Stimulated activated CD4-positive, alpha-beta T cell treated with anti-CD3 and anti-CD28 coated beads, TNF-alpha, amount 100 ng/mL, for 1 hour (primary cell): ENCODE measurements at places on chromosomes 11 and 22.

GRCh38 chr11:46293641-46294103, 16.2 kb downstream of the CREB3L1 start:
- DNase-seq: no peak

DNA sequence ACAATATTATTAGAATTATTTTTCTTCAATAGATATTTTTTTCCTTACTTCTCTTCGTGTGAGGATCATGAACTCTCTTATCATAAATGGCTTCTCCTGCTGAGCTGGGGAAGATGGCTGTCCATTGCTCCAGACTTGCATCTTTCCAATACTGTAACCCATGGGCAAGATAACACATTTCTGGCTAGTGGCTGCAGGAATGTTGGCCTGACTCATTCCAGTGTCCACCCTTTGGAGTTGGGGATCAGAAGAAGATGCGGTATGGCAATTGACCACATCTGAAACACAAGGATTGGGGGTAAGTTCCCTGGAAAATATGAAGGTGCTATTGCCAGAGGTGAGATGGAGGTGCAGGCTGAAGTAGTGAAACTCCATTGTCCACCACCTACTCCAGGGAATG, 92.8 kb downstream of the FAR1 start:
- DNase-seq: no peak

DNA sequence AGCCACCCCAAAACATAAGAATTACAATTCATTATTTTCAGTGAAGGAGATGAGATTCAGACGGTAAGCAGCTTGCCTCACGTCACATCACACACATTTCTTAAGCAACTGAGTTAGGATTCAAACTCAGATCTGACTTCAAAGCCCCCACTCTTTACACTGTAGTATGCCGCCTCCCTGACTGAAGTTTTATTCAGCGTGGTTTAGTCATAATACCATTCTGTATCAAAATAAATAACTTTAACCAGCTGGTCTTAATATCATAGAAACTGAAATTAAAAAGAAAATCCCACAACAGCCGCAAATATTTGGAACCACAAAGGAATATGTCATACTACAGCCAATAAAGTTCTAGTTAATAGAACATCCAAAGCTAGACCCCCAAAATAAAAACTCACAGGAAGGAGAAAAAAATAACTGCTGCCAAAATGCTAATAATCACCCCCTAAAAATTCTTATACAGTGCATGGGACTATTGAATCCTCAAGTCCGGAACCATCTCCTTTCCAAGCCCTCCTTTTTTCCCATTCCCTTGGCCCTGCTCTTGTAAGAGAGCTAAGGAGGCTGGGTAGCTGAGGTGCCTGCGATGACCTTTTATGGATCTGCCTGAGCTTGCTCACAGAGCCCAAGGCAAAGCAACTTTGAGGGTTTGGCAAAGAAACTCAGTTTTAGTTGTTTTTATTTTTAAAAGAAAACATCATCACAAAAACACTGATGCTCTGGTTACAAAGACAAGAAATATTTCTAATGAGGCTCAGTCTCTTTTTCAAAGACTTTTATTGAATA, 334.5 kb downstream of the TTC28 start:
- DNase-seq: no peak

DNA sequence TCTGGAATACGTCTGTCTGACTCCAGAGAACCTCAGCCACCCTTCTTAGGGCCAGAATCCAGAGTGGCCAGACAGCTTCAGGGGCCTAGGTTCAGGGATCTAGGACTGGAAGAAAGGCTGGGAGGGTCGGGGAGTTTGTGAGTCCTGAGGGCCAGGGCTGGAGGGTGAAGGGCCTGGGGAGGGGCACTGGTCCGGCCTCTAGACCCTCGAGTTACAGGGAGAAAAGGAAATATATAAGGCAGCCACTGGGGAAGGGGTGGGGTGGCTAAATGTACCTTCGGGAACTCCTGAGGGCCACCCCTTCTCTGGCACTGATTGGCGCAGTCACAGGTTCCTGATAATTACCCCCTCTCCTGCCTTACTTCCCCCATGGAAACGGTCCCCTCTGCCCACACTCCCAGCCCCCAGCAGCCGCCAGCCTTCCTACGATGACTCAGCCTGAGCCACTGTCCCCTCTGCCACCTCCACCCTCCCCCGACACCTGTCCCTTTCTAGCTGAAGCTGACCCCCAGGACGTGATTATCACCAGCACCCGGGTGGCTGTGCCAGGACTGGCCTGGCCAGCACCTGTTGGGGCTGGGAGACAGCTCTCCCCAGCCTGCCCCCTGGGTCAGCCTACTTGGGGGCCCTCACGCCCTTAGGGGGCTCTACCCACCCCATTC, 26.4 kb downstream of the MB start:
- no peak for DNase-seq

- DNase-seq: no peak
Measured at GRCh38 chr11:86440305-86440716, 65.6 kb downstream of the CCDC81 start.

GRCh38 chr11:12050470-12051286, 42.3 kb upstream of the DKK3 start:
- DNase-seq: no peak

- DNase-seq: no peak
Measured at GRCh38 chr22:45310331-45310976, 720 bp downstream of the FAM118A start.

- no peak for DNase-seq
Measured at GRCh38 chr11:69003866-69004367, 9.1 kb downstream of the MRGPRF start.

GRCh38 chr11:3947061-3947460, 91.6 kb downstream of the STIM1 start:
- DNase-seq: peak; percentile 31

GRCh38 chr11:83865636-83866461, 579.7 kb upstream of the CCDC90B start:
- no peak for DNase-seq

DNA sequence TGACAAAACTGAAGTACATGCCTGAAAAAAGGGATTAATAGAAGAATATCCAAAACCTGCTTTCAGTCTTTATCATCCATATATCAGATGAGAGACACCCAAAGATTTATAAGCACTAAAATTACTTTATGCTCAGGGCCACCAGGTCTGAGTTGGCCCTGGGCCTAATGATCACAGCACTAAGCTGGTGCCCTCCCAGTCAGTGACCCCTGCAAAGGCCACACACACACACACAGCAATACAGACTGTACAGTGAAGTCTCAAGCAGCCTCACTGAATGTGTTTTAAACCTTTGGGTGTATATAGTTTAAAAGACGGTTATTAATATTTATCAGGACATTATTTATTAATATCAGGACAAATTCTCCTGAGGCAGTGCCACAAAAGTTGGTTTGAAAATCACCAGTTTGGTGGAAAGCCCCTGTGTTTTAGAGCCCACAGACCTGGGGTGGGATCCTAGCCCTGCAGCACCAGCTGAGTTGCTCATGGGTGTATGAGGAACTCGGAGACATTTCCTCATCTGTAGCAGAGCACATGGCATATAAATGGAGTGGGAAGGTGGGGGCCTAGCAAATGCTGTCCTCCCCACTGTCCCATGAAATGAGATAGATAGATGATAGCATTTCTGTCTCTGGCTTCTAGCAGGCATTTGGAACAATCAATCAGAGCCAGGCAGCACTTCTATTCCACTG, 48.4 kb upstream of the HORMAD2 start:
- no peak for DNase-seq

DNA sequence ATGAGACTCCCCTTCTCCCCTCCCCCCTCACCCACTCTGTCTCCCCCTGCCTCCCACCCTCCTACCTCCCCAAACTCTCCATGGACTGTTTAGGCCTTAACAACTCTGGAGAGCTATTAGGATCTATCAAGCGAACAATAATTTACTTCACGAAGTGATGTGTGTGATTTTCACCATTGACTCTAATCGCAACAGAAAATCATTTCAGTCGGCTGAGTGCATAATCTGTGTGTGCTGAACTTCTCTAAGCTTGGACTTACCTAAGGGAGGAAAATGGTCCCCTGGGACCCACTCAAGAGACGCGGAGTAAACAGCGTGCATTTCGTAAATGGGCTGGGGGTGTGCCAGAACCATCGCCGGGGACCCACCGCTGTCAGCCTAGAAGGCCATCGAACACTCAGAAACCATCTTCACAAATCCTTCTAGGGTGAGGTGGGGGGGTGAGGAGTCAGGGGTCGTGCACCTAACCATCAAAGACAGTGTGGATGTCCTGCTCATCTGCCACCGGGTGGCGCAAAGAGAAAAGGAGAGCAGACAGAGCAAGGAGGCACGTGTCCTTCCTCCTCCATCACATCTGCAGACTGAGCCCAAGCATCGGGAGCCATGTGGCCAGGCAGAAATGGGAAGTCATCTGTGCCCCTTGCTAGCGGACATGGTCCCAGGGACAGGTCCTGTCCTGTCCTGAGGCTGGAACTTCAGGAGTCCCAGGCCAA, 62.1 kb upstream of the NUP50 start:
- no peak for DNase-seq

GRCh38 chr11:70270104-70270876, at the start of gene PPFIA1:
PPFIA1 (plus strand) TSS chr11:70270690; CDS start chr11:70272173, 1,483 bp downstream.
- DNase-seq: peak; percentile 96

DNA sequence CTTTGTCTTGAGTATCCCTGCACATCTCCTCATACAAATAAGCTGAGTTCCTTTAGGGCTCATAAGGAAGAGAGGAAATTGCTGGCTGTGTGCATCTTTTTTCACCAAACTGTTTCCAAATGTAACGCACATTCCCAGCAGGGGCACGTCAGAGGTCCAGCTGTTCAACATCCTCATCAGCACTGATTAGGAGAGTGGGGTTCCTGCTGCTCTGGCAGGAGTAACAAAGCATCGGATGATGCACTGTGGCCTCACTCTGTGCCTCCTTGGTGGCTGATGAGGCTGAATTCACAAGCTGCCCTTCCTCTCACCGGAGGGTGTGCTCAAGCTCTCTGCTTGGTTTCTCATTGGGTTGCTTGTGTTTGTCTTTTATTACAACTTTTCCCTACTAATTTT, 35.5 kb upstream of the SLC25A1 start:
- DNase-seq: no peak

DNA sequence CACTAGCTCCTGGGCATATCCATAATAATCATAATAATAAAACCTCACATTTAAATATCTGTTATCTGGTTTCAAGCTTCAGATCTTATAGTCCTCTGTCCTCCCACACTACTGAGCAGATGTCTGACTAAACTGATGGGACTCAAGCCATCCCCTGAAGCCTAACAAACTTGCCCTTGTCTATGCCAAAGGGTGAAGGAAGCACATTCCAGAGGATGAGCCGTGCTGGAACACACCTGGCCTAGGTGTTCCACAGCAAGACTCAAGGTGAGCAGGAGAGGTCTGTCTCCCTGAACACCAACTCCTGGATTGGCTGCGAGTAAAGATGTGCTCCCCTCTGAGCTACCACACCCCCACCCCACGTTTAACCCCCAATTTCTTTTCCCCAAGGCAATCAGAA, 14.7 kb downstream of the SCUBE2 start:
- no peak for DNase-seq

- no peak for DNase-seq
Measured at GRCh38 chr22:45878051-45878781, 98.7 kb downstream of the WNT7B start.

DNA sequence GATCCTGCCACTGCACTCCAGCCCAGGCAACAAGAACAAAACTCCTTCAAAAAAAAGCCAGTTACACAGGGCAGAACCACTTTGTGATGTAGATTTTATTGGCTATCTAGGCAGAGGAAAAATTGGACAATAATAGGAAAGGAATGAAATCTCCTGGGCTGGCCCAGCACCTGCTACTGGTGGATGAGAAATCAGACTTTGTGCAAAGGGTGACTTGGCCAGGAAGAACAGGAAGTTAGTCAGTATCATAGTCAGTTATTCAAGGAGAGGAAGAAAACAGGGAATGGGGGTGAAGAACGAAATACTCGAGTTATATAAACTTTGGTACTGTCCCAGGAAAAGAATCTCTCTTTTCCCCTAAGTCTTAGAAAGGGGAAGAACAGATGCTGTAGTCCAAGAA, 11.0 kb upstream of the SPTBN2 start:
- no peak for DNase-seq

GRCh38 chr22:26789951-26790350, 132.6 kb downstream of the MIAT start:
- no peak for DNase-seq

DNA sequence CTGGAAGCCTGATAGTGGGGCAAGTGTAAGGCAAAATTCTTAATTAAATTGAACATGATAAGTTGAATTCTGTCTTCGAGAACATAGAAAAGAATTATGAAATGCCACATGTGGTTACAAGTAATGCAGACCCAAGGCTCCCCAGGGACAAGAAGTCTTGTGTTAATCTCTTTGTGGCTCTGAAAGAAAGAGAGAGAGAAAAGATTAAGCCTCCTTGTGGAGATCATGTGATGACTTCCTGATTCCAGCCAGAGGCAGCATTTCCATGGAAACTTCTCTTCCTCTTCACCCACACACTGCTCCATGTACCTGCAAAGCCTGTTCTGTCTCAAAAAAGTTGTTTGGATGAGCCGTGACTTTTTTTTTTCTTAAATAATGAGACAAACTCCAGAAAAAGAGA, 1.9 kb upstream of the TYR start:
- DNase-seq: no peak

DNA sequence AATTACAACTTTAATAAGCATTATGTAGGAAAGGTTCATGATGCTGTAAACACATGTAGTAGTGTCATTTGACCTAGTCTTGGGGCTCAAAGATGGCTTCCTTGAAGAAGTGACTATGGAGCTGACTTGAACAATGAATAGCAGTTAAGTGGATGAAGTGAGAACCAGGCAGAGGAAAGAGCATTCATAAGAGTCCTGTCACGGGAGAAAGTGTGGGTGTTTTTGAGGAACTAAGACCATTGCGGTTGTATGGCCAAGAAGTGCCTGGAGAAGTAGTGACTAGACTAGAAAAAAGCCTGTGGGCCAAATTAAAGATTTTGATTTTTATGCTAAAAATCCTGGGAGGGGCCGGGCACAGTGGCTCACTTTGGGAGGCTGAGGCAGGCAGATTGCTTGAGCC, 7.2 kb upstream of the IL18BP start:
- DNase-seq: no peak

GRCh38 chr11:101049123-101049522, 80.5 kb downstream of the PGR start:
- DNase-seq: no peak

- DNase-seq: no peak
Measured at GRCh38 chr22:28112548-28113043, 193.5 kb upstream of the PITPNB start.

GRCh38 chr11:128713595-128713994, 19.7 kb downstream of the FLI1 start:
- DNase-seq: no peak

DNA sequence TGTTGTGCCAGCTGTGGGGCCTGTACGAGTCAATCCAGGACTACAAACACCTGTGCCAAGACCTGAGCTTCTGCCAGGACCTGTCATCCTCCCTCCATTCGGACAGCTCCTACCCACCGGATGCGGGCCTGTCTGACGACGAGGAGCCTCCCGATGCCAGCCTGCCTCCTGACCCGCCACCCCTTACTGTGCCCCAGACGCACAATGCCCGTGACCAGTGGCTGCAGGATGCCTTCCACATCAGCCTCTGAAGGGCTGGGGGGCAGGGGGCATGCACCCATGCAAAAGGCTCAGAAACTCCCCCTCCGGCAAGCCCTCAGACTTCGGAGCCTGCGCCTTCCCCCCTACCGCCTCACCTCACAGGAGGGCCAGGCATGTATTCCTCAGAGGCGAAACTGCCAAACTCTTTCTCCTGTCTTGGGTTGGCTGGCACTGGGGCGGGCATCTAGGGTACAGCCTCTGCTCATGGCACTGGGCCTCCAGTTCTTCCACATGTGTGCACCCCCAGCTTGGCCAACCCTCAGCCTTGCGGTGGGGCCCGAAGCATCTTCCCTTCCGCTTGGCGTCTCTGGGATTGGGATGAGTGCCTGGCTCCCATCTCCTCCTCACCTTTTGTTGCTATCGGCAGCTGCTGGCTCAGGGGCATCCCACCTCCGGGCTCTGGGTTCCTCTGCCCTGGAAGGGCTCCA, 1.2 kb downstream of the FAM89B start:
- DNase-seq: no peak
